ENCODE measurements at places on chromosomes 3 and 15.

- DNase-seq, result no peak
Observed at GRCh38 chr3:129606636-129607390, at the start of gene PLXND1. Gene PLXND1 (minus strand): TSS chr3:129606676. CDS start chr3:129606639, 37 bp downstream.

GRCh38 chr3:2993736-2994135 is 116.4 kb downstream of the IL5RA start:
- DNase-seq, result no peak

DNA sequence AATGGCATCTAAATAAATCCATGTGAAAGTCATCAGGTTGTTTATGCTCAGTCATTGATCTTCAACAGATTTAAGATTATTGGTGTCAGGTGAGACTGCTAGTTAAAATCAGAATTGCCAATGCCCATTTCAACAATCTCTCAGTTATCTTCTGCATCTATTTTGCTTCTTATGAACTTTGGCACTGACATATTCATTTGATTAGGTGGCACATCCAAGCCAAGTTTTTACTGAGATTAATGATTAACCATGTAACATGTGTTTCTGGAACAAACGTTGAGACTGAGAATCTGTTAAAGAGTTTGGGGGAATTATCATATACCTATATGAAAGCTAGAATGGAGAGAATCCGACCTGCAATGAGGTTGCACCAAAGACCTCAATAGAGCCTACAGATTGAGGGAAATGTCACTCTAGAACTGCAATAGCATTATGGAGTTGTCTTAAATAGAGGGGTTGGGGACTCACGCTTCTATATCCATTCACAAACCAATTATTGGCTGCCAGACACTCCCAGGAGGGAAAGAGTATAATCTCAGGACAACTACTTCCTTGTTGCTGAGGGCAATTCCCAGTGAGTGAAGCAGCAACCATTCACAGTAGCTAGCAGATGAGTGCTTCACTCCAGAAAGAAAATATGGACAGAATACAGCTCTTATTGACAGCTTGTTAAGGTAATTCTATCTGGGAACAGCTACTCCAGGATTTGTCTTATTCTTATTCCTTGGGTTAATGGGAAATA is 891.3 kb downstream of the SQOR start:
- DNase-seq, result no peak

DNA sequence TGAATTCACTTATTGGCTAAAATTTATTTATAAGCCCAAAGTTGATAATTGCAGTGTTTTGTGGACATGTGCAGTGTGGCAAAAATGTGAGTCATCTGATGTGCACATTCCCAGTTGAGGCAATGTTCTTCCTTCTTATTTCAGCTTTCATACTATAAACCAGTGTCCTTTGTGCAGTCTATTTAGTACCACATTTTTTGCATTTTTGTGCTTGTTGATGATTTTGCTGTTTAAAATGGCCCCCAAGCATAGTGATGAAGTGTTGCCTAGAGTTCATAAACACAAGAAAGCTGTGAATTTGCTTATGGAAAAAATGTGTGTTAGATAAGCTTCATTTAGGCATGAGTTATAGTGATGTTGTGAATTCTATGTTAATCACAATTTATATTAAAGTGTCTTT is 19.4 kb upstream of the IL20RB start:
- DNase-seq, result no peak

DNA sequence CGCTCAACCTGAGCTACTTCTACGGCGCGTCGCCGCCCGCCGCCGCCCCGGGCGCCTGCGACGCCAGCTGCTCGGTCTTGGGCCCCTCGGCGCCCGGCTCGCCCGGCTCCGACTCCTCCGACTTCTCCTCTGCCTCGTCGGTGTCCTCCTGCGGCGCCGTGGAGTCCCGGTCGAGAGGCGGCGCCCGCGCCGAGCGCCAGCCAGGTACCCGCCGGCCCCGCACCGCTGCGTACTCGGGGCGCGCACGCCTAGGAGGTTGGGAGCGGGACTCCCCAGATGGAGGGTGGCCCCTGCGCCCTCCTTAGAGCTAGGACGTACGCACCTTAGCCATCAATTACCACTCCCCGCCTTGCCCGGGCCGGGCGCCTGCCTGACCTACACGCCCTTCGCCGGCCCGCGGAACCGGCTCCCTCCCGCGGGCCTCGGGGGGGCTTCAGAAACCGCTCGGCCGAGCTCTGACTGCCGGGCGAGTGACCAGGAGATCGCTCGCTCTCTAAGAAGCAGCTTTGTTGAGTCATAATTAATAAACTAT is 466 bp downstream of the NFKBIZ start:
- peak; percentile 41 for DNase-seq

Measured in activated T-helper 1 cell treated with anti-CD3 and anti-CD28 coated beads, Interleukin-2, amount 50 U/mL, for 16 hours (primary cell).